MV-4-11 (cell line): ENCODE measurements at places on chromosomes 3 and 15.

DNA sequence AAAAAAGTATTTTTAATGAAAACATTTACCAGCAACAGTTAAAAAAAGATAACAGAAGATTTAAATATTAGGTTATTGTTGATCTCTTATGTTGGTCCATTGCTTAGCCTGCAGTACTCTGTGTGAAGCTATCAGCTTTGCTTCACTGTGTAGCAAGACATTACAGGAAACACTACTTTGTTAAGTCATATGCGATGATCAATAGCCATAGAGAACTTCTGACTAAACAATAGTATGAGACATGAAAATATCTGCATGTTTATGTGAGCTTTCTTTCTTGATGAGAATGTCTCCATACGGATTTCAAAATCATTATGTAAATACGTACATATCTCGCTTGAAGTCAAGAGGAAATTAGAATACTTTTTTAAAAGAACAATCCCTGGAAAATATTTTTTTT, 27.0 kb upstream of the CAPN3 start:
- peak; percentile 20 for DNase-seq

- no peak for DNase-seq
Observed at GRCh38 chr3:9198899-9199335, 50.5 kb downstream of the SRGAP3 start.

GRCh38 chr3:72151465-72152238, 366.7 kb upstream of the PROK2 start:
- DNase-seq = no peak

GRCh38 chr15:29870495-29871151, 48.4 kb upstream of the TJP1 start:
- no peak for DNase-seq

DNA sequence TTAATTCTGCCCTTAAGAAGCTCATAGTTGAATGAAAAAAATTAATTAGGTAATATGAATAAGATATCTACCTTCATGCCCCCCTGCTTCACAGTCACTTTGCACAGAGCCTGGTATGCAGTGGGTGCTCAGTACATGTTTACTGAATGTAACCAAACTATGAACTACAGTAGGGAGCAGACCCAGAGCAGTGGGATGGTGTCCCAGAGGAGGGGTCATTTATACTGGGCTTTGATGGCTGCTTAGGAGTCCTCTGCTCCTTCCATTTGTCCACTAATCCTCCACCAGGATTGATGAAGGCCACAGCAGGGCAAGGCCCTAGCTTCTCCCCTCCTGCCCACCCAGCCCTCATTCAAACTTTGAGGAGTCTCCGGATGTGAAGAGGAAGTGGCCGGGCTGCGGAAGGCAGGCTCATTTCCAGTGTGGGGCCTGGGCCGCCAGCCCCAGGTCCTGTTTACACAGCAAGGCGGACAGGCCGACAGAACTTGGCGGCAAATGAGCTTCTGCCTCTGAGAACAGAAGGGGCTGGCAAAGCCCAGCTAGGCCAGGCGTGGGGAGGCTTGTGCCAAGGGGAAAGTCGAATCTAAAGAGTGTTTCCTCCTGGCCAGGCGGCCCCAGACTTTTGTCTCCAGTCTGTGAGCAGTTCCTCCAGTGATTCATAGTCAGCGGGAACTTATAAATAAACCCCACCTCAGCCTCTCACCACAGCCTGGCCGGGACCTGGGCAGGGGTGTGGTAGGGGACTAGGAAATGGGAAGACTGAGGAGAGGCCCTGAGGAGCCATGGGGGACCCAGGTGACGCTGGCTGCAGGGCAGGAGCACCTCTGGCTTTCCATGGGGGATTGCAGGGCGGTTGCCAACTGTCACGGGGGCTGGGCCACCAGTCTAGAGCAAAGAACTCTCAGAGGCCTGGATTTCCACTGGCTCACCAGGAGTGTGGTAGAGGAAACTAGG, 51.6 kb upstream of the LCTL start:
- DNase-seq = peak; percentile 87

GRCh38 chr3:122776675-122777468, 16.8 kb downstream of the HSPBAP1 start:
- DNase-seq = no peak

DNA sequence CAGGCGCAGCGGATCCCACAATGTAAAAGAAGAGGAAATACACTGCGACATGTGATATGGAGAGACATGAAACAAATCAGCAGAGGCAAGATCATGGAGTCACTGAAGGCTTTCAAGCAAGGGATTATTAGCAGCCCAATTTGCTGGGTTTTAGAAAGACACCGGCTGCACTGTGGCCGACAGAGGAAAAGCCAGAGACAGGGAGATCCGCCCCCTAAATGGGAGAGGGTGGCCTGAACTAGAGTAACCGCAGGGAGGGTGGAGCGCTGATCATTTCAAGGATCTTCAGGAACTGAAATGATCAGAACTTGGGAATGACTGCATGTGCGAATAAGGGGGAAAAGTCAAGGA, 612 bp upstream of the C15orf40 start:
- no peak for DNase-seq

- DNase-seq = no peak
Observed at GRCh38 chr15:58154769-58155168, 16.6 kb downstream of the AQP9 start.

DNA sequence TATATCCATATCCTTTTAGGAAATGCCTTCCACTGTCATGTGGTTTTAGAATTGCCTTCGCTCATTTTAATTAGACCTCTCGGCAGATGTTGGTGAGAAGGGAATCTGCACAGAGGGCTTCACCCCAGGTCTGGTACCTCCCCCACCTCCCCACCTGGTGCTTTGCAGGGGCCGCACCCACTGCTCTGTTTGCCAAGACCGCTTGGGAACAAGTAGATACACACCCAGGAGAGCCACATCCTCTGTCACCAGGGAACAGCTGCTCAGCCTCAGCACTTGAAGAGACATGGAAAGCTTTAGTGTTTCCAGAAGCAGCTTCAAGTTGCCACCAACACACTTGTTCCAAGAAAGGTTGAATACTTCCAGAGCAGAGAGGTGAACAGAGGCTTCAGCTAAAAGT, 21.8 kb downstream of the LRRC31 start:
- DNase-seq = no peak

DNA sequence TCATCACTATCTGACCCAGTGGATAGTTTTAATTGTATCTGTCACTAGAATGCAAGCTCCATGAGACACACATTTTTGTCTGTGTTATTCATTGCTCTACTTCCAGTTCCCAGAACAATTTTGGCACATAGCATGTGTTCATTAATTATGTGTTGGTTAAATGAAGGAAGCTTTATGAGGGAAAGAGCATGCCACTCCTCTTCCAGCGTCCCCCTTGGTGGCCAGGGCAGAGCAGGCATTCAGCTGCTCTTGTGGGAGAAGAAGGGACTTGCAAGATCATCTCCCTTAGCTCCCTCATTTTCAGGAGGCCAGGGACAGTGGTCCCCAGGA, 489 bp upstream of the GALNT15 start:
- DNase-seq = no peak

- no peak for DNase-seq
Observed at GRCh38 chr3:181948286-181948685, 236.6 kb downstream of the SOX2 start.

- no peak for DNase-seq
Observed at GRCh38 chr3:107666853-107667252, 144.1 kb downstream of the BBX start.

DNA sequence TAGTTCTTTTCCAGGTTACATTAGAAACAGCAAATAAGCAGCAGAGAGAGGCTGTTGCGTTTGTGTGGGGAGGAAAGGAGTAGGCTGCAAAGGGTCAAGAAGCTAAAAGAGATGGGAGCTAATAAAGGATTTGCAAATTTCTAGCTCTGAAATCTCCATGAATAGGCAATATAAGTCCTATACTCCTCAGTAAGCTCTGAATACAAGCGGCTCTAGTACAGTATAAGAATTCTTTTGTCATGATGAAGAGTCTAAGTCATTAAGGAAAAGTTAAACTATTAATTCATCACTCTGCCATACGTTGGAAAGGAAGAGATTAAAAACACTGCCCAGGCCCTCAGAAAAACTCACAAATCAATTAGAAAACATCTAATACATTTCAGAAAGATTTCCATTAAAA, 59.3 kb downstream of the CEP152 start:
- DNase-seq = no peak

GRCh38 chr3:160078533-160078932, 89.9 kb downstream of the IL12A start:
- no peak for DNase-seq

GRCh38 chr3:195012571-195012970, 258.4 kb downstream of the XXYLT1 start:
- DNase-seq = no peak

GRCh38 chr15:53747501-53748068, 11.9 kb downstream of the WDR72 start:
- no peak for DNase-seq

DNA sequence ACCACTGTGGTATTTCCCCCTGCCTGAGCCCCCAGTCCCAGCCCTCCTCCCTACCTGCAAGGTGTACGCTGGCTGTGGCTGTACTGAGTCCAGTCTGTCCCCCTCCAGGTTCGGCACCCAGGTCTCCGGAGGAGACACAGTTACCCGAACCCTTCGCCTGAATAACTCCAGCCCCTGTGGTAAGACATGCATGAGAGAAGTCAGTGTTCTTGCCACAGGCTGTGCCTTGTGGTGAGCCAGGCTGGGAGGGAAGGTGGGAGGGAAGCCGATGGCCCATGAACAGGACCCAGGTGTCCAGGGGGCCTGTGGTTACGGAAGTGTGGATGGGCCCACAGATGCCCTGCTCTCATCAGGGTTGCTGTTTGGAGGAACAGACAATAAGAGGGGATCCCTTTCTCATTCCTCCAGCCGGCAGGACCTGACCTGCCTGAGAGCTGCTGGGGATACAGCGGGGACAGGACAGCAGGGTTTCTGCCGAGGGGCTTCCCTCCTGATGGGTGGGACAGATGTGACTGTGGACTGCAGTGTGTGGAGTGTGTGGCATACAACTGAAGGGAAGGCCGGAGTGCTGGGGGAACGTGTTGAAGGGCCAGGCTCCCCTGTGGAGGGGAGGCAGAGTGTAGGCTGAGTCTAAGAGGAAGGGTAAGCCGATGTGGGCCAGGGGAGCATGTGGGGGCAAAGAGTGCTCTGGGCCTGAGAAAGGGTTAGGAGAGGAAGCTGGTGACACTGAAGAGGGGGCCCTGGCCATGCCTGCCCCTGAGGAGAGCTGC, 21.9 kb downstream of the ACAA1 start:
- DNase-seq = no peak

GRCh38 chr15:85374831-85375230, 5.6 kb upstream of the AKAP13 start:
- DNase-seq = no peak

- no peak for DNase-seq
Observed at GRCh38 chr15:66653852-66654251, 48.2 kb upstream of the SMAD6 start.

DNA sequence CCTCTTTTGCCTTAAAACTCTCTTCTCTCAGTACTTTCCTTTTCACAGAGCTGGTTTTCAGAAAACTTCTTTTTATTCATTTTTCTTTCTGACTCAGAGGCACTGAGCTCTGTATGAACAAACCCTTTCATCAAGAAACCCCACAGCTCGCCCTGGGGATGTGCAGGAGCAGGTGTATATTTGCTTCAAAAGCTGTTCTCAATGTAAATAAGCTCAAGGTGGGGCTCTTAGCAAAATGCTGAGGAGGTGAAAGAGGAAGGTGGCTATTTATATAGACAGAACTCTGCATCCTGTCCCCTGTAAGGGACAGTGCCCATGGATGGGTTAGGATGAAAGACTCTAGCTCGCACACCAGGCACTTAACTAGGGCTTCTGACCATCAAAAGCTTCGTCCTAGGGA, 302.0 kb downstream of the WDR72 start:
- no peak for DNase-seq

- peak; percentile 31 for DNase-seq
Observed at GRCh38 chr3:123154020-123154985, 47.4 kb upstream of the SEC22A start.

- no peak for DNase-seq
Observed at GRCh38 chr3:55091381-55092225, 163.7 kb upstream of the LRTM1 start.

- no peak for DNase-seq
Observed at GRCh38 chr3:192855434-192855833, 62.2 kb downstream of the MB21D2 start.

DNA sequence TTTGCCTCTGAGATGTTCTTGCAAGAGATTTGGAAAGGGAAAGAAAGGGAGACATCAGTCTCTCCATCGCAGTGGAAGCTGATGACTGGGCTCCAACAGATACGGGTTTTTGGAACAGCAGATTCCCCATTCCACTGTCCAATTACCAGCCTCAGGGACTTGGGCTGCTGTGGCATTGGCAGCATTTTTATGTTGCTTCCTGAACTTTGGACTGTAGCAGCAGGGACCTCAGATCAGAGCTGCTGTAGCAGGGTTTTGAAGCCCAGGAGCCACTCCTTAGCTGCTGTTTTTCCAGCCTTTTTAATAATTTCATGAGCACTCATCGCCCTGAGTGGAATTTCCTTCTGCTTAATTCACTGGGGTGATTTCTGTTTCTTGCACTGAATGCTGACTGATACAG, 135.7 kb upstream of the SLCO3A1 start:
- no peak for DNase-seq

GRCh38 chr15:28984421-28985315, 98.9 kb downstream of the APBA2 start:
- no peak for DNase-seq

DNA sequence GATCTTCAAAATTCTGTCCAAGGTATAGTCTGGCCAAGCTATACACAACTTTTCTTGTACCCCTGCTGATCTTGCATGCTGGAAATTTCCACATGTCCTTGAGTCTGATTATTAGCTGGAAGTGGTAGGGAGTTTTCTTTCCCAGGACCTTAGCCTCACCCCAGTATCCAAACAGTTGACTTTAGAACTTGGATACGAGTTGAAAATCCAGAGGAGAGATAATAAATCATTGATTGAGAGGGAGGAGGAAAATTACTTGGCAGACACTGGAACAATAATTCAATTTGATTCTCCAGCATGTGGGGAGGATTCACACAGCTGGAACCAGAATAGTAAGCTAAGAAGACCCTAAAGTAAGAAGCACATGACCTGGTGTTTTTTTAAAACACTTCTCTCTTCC, 116.4 kb downstream of the IL5RA start:
- no peak for DNase-seq

DNA sequence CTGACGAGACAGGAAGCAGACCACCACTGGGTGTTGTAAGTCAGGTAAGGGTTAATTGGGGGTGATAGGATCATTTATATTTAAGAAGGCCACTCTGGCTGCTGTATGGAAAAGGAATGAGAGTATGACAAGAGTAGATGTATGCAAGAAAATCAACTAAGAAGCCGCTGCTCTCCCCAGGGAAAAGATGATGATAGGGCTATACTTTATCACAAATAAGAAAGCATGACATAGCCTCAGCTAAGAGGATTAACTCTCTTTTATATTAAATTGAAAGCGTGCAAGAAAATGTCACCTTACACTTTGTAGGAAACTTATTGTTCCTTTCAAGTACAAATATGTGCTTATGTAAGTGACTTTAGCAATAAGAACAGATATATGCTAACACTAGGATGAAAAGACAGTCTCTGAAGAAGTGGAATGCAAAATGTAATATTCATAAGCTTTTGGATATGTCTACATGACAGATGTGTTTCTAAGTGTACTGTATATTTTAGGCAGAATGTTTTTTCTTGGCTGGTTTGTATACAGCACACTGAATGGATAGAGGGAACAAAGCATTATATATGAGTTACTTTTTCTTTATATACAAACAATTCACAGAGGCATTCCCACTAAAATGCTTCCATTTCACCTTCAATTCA, 8.7 kb upstream of the NDUFB4 start:
- DNase-seq = no peak

GRCh38 chr3:176995946-176996345, 201.3 kb downstream of the TBL1XR1 start:
- DNase-seq = no peak
